ENCODE measurements at places on chromosomes 1 and 21. TPM values are rescaled to one million over a fixed set of nuclear protein-coding genes. Genes with fewer than 3 reads are reported as not detected.

OR2G6 gene
- not detected for total RNA-seq

SLFNL1 gene
- total RNA-seq = 0.23 TPM

VWA5B1 gene
- total RNA-seq = not detected

CFAP141 gene
- total RNA-seq = not detected

CSTB gene
- 55.0 TPM for total RNA-seq

TSPEAR gene
- total RNA-seq = not detected

ZYG11A gene
- total RNA-seq = not detected

KIF17 gene
- not detected for total RNA-seq

ASTN1 gene
- not detected for total RNA-seq

AGT gene
- 0.76 TPM for total RNA-seq

SLC30A2 gene
- 0.51 TPM for total RNA-seq

DNA sequence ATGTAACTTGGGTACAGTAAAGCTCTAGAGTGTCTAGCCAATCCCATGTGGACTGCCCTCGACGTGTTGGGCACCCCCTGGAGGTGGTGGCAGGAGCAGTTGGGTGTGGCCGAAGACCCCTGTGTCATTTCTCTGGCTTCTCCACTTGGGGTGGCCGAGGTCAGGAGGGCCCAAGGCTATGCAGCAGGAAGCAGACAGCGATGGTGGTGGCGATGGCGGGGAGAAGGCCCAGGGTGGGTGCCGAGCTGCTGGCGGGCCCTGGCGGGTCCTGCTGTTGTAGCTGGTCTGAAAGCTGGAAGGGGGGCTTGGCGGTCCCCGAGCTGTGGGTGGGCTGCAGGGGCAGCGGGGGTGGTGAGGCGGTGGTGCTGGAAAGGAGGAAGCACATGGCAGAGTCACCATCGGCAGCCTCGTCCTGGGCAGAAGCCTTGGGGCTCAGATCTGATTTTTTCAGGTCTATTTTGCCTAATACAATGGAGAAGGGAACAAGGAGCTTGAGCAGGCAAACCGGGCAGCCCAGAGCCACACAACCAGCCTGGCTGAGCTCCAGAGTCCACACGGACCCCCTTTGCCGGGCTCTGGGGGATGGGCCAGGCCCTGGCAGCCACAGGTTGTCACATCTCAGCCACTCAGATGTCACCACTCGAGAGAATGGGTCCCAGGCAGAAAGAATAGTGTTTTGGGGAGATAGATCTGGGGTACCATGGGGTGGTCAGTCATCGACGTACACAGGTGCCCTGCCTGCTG is 231.3 kb downstream of the TRABD2B start:
- DNase-seq = no peak

DNA sequence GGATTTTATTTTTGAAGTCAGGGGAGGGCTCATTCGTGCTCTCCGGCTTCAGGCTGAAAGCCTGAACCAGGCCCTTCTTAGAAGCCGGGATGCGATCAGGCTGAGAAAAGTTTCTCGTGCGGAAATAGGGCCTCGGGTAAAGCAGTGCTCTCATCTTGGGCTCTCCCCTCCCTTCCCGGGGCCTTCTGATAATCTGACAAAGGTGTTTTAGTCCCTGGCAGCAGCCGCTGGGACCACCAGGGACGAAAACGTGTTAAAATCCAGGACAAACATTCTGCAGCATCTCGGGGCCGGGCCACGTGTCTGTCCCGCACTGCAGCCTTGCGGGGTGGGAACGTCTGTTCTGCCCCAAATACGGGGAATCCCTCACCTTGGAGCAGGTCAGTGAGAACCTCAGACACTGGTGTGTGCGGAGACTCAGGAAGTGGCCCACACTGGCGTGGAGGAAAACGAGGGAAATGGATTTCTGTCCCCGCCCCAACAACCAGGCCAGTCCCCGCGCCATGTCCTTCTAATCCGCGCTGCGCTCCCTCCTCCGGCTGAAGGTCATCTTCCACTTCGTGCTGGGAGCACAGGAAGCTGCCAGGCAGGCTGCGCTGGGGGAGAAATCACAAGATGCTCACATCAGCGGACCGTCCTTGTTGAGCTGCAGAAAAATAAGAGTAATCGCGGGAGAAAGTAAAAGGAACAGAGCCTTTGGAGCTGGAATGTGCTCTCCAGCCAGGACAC is 16.6 kb upstream of the AJAP1 start:
- DNase-seq = no peak

DNA sequence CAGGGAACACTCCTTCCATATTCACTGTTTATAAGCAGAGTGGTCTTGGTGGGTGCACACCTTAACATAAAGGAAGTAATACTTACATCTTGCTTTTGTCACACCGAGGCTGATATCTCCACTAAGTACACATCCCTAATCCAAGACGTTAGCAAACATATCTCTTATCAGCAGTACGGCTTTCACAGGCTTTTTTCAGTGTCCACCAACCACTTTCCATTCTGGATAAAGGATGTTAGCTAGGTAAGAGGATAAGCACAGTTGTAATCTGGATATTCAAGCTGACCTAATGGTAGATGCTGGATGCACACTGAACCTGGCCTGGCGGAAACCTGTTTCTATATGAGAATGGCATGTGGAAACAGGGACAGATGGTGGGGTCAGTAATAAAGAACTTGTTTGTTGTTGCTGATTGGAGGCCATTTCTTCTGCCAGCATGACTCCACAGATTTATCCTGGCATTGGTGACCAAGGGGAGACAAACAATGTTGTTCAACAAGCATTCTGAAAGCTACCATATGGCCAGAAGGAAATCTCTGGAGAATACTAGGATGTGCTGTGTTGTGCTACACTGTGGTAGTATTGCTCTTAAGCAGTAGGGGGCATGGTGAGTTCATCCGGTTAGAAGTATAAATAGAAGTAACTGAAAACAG is 416.4 kb downstream of the PTBP2 start:
- DNase-seq = peak; percentile 65

- DNase-seq = no peak
Measured at GRCh38 chr1:1599030-1599934, 653 bp downstream of the FNDC10 start.

GRCh38 chr1:168709405-168710363 is 19.3 kb downstream of the DPT start:
- peak; percentile 57 for DNase-seq

GRCh38 chr1:83620016-83620415 is 378.9 kb downstream of the TTLL7 start:
- no peak for DNase-seq

DNA sequence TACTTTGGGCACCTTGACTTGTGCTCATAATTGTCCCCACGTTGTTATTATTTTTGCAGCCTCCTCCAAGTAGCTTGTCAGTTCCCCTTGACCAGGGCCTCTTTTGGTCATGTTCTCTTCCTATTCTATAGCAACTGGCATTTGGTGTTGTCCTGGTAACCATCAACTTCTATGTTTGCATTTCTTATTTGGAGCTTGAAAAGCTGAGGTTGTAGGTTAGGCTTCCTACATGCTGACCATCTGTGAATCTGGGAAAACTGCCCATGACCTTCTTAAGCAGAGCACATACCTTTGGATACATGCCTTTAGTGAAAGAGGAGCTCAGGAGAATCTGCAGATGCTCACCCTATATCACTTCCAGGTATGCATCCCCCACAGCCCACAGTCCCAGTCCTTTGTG is 160.8 kb downstream of the HHAT start:
- DNase-seq = no peak

- DNase-seq = peak; percentile 84
Measured at GRCh38 chr1:35557118-35557610, at the start of gene KIAA0319L. Gene KIAA0319L, minus strand, starts transcription at chr1:35557403. Its CDS starts 2,912 bp downstream, at chr1:35554491.

DNA sequence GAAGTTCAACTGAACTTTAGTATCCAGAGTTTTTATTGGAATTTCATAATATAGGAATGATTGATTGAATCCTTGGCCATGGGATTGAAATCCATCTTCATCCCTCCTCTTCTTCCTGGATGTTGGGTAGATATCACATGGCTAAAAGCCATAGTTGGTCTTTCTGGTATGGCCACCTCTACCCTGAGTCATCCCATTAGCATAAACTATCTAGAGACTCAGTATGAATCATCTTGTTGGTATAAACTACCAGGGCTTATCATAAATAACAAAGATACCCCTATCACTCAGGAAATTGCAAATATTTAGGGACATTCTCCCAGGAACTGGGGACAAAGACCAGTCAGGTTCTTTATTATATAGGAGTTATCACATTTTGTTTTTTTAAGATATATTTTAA is 21.2 kb upstream of the ZP4 start:
- no peak for DNase-seq

DNA sequence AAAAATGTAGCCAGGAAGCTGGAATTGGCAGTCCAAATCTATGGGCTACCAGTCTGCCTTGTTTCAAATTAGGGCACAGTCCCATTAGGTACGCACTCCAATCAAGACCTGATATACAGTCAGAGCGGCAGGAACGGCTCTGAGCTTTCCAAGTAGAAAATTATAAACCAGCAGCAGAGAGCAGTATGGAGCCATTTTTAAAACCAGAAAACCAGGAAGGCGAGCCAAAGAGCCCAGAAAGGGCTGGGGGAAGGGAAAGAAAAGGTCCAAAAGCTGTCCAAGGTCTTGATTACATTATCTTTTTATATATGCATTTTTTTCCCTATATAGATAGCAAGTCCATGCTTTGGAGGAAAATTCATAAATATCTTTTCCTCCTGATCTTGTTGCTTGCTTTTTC is 719.0 kb downstream of the RWDD3 start:
- peak; percentile 38 for DNase-seq

DNA sequence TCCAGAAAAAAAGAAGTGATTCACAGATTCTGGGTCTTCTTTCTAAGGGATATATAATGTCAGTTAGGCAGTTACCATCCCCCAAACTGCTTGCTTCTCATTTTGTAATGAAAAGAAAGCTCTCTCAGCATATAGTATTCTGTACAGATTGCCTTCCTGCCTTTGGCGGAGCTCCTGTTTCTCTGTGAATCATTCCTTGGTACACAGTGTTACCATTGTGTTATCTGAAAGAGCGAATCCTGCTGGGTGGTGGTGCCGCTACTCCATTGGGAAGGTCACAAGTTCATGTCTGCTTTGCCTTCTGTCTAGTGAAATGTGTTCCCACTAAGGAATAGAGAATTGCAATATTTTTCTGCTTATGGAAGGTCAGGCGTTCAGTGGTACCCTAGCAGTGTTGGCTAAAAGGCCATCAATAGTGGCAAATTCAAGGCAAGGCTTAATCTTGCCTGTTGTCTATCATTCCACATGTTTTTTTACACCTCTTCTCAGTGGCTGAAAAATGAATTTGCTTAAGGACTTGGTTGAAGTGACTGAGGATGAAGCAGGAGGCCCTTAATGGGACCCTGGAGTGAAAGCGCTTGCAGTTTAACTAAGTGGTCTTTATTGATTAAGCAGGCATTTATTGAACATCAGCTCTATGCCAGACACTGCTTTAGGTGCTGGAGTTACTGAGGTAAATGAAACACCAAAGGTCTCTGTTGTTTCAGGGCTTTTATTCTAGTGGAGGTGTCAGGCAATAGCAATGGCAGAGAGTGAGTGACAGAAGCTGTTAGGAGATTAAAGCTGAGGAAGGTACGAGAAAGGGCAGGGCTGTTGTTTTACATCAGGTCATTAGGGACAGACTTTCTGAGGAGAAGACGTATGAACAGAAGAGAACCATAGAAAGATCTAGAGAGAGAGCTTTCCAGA is 186.7 kb downstream of the PDE4B start:
- DNase-seq = no peak

- DNase-seq = peak; percentile 37
Measured at GRCh38 chr1:77036560-77036959, 169.3 kb downstream of the ST6GALNAC5 start.

DNA sequence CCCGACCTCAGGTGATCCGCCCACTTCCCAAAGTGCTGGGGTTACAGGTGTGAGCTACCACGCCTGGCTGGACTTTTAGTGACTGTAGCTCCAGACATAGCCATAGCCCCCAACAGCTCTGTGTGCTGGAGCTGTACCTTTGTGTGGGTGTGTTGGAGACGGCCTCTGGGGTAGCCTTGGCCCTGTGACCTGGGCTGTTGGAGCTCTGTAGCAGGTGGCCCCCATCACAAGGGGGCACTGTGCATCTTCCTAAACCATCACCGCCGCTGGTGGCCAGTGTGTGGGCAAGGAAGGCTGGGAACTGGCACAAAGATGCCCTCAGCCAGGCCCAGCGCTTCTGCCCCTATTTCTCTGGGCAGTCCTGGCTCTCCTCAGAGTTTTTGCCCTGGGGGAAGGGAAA is 38.4 kb upstream of the FOXO6 start:
- DNase-seq = peak; percentile 83

- no peak for DNase-seq
Measured at GRCh38 chr1:41286992-41287391, 44.9 kb upstream of the SCMH1 start.

GRCh38 chr1:939511-940106 is 15.9 kb downstream of the SAMD11 start:
- no peak for DNase-seq

GRCh38 chr1:84721152-84721551 is 30.9 kb upstream of the SSX2IP start:
- no peak for DNase-seq

DNA sequence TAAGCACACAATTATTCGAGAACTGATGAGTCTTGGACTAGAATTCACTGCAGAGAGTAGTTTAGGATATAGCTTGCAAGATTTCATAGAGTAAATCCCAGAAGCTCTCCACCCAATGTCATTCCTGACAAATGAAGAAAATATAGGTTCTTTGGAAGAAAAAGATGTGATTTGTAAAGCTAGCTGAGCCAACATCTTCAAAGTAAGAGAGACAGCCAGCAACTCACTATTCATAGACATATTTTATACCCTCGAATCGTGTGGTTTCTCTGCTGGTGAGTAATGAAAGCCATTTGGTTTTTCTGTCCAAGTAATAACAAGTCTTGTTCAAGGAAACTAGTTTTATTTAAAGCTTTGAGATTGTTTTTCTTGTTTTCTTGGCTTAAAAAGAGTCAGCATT is 165.7 kb upstream of the SYT6 start:
- DNase-seq = no peak

DNA sequence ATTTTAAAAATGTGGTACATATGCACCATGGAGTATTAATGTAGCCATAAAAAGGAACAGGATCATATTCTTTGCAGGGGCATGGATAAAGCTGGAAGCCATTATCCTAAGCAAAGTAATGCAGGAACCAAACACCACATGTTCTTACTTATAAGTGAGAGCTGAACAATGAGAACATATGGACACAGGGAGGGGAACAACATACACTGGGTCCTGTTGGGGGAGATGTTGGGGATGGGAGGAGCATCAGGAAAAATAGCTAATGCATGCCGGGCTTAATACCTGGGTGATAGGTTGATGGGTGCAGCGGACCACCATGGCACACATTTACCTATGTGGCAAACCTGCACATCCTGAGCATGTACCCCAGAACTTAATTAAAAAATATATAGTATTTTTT is 352.5 kb upstream of the KAZN start:
- no peak for DNase-seq
